ENCODE measurements at places on chromosomes 1 and 21.

DNA sequence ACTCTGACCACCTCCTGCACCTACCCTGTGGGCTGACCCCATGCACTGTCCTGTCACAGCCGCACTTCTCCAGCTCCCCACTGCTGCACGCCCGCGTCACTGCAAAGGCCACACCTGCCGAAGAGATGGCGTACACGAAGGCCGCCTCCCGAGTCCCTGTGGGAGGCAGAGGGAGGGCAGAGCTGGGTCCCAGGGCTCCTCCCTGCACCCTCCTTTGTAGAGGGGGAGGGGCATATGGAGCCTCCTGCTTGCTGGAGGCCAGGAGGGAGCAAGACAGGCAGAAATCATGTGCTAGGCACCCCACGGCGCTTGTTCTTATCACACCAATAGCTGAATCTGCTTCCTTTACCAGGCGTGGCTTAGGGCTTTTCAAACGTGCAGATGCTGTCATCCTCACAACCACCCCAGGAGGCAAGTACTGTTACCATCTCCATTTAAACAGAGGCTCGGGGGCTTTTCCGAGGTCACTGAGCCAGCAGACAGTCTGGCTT, 21.4 kb downstream of the WNT4 start:
- no peak for DNase-seq

- DNase-seq, result no peak
Observed at GRCh38 chr1:226051365-226051764, 11.2 kb upstream of the H3-3A start.

DNA sequence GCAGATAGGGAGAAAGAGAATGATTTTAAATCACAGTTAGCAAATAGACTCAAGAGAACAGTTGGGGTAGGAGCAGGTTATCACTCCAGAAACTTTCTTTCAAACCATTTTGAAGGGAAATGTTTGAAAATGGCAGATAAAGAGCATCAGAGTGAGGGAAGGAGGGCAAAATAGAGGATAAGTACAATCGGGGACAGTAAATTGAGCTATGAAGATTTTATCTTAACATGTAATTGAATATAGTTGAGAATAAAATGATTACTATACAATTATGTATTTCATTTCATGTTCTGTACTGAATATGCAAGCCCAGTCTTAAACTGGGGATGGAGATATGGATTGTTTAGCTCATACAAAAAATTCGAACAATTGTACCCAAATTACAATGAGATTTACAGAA, 54.0 kb downstream of the MAP10 start:
- no peak for DNase-seq

DNA sequence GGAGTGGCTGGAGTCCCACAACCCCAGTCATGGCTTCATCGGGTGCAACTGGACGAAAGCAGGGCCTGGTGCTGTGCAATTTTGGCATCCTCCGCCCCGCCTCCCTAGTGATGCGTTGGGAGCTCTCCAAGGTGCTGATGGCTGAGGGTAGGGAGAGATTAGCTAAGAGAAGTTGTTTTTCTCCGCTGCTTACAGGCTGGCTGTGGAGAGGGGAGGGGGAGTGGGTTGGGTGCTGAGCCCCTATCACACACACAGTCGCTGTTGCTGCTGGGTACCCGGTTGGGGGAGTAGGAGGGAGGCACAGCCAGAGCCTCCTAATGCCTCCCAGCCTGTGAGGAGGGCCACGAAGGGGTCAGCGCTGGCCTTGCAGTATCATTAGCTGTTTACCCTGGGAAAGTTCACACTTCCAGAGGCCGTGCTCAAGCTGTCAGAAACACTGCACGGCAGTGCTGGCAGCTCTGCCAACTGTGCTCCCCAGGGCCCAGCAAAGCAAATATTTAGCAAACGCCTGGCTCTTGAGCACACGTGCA, 110.0 kb downstream of the GRIK3 start:
- DNase-seq, result no peak

GRCh38 chr1:244394346-244394745, 57.4 kb downstream of the ADSS2 start:
- DNase-seq, result no peak

- peak; percentile 82 for DNase-seq
Observed at GRCh38 chr1:31762726-31763670, 1.1 kb downstream of the ADGRB2 start.

Data from SHP77 (cell line).